ENCODE measurements at places on chromosomes 13 and 19.

DNA sequence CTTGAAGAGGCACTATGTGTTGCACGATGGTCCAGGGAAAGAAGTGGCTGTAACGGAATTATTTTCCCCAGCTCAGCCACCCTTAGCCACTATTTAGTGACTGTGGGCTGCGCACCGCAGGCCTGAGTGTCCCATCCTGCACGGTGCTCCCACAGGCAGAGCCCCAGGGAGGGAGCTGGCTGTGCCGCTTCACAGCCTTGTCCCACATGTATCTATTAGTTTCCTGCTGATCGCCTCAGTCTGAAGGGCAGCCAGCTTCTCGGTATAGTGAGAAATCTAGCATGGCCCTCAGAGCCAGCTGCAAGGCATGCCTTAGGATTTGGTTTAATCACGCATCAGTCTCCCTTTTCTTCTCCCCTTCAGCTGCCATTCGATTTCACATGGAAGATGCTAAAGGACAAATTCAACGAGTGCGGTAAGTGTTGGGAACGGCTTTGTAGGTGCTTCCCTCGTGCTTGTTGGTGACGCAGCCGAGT lies 15.7 kb downstream of the PRAM1 start:
- DNase-seq, result no peak

DNA sequence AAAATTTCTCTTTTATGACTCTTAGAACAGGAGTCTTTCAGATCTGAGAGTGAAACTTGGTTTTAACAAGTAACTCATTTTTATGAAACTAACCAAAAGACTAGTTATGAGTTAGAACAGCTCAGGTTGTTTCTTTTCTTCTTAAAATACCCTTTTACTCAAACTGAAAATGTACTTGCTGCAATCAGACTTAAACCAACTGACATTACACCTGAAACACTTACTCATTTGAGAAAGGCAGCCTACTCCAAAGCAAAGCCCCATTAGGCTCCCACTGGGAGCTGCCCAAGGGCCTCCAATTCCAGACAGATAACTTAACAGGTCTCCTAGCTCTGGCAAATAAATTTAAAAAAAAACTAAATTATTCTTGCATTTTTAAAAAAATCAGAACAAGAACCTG lies 3.6 kb downstream of the FOXO1 start:
- no peak for DNase-seq

DNA sequence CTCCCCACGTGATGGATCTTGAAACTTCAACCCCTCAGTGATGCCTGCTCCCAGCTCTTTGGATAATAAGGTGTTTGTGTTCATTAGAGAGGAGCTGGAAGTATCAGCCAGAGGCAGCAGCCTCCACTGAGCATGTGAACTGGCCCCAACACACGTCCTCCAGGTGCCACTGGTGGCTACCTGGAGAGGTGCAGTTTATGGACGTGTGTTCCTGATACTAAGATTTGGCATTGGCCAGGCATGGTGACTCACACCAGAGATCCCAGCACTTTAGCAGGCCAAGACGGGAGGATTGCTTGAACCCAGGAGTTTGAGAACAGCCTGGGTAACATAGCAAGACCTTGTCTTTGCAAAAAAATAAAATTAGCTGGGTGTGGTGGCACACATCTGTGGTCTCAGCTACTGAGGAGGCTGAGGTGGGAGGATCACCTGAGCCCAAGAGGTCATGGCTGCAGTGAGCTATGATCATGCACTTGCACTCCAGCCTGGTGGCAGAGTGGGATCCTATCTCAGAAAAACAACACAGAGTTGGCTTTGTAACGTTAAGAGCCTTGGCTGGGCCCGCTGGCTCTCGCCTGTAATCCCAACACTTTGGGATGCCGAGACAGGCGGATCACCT lies 34.4 kb downstream of the SLC25A42 start:
- DNase-seq, result no peak

- DNase-seq, result no peak
Observed at GRCh38 chr19:55097864-55098715, 19.3 kb downstream of the PPP1R12C start.

GRCh38 chr13:62595976-62596375 lies 1180.3 kb upstream of the PCDH20 start:
- no peak for DNase-seq
